ENCODE measurements at places on chromosomes 3 and 15. TPM values are rescaled to one million over a fixed set of nuclear protein-coding genes. Genes with fewer than 3 reads are reported as not detected.

TNFSF10 gene
- total RNA-seq: 6.3 TPM

SUSD5 gene
- 6.0 TPM for total RNA-seq

GCNT3 gene
- 25.0 TPM for total RNA-seq

PPP4R2 gene
- total RNA-seq: 72.2 TPM

GATM gene
- total RNA-seq: 251 TPM

ZNF502 gene
- total RNA-seq: 14.0 TPM

PLSCR5 gene
- total RNA-seq: 6.0 TPM
